ENCODE measurements at places on chromosomes 5 and 9.
A peak's percentile ranks its signal among the peaks of the same experiment; 100 is the strongest.

GRCh38 chr5:128920345-128921215 lies 44.7 kb upstream of the SLC27A6 start:
- H3K36me3 ChIP-seq, result no peaks in the 10 kb centered on the region
- no peak overlapping the region for H3K4me3 ChIP-seq
- no peak for DNase-seq
- H3K27ac ChIP-seq, result peak overlapping the region; percentile 56
- H3K27me3 ChIP-seq, result no peaks in the 10 kb centered on the region

GRCh38 chr5:107900721-107901120 lies 230.0 kb upstream of the EFNA5 start:
- no peaks in the 10 kb centered on the region for H3K4me1 ChIP-seq
- peaks cover 5% of the 10 kb centered on the region for H3K36me3 ChIP-seq
- H3K27ac ChIP-seq, result no peak overlapping the region
- no peak overlapping the region for H3K4me3 ChIP-seq
- no peak for DNase-seq
- H3K27me3 ChIP-seq, result no peaks in the 10 kb centered on the region

DNA sequence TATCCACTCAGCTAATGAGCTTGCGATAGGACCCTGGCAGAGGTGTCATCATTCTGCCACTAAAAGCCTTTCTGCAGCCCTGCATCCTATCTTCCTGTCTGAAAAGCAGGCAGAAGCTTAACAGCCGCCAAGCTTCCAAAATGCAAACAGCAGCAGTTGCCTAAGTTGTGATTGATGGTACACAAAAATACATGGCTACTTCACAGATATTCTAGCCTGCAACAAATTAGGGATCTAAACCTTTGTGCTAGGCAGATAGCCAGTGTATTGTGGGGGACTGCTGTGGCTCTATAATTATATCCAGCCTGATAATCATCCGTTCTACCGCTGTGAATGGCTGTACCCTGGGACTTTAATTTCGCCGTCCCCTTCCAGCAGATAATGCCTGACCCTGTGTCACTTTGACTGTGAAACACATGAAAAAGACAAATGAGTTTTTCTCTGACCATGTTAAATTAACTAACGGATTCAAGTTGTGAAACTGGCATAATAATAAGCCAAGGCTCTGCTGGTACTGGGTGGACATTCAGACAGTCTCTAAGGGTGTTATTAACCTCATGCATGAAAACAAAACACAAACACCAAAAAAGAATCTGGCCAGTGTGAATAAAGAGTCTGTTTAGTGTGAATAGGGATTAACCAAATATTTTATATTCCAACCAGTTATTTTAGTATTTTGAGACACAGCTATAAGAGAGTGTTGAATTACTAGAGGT lies 45.9 kb downstream of the SEMA6A start:
- H3K27me3 ChIP-seq, result no peaks in the 10 kb centered on the region
- H3K4me1 ChIP-seq, result peaks cover 60% of the 10 kb centered on the region
- H3K27ac ChIP-seq, result no peak overlapping the region
- H3K36me3 ChIP-seq, result no peaks in the 10 kb centered on the region
- no peak for DNase-seq

- peaks cover 39% of the 10 kb centered on the region for H3K4me1 ChIP-seq
- H3K27me3 ChIP-seq, result no peaks in the 10 kb centered on the region
- DNase-seq, result peak; percentile 26
- no peaks in the 10 kb centered on the region for H3K36me3 ChIP-seq
Observed at GRCh38 chr9:129280623-129281271, 102.7 kb upstream of the IER5L start.

All from mesothelial cell of epicardium (in vitro differentiated cells).